Stimulated activated CD8-positive, alpha-beta memory T cell treated with anti-CD3 and anti-CD28 coated beads, Interleukin-4, amount 100 ng/mL, for 48 hours (primary cell): ENCODE measurements at places on chromosomes 6 and 20.

DNA sequence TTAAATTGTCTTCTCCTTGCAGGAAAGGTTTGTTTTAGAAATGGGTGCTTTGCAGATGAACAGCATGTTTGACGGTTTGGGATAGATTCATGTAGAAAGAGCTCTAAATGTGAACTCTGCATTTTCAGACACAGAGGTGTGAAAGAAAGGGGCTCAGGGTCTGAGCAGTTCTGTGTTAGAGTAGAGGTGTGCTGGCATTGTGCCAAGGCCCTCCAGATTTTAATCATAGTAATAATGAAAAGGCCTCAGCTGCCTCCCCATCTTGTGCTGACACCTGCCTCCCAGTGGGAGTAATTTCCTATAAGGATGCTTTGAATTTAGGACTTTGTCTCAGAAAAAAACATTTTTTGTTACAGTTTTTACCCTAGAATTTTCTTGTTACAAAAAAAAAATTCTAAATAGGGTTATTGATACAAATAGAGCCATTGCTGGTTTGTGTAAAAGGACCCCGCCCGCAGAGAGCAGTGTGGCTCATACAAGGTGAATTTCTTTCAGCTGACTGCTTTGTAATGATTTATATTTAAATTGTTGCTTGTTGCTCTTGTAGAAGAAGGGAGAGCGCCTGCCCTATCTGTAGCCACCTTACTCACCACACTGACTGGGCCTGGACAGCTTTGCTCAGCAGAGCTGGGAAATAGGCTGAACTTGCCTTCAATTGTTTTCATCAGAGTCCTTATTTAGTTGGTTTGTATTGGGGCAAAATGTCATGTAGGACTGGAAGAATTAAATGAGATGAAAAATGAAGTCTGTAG is 294.5 kb downstream of the ZFAND3 start:
- no peak for DNase-seq

DNA sequence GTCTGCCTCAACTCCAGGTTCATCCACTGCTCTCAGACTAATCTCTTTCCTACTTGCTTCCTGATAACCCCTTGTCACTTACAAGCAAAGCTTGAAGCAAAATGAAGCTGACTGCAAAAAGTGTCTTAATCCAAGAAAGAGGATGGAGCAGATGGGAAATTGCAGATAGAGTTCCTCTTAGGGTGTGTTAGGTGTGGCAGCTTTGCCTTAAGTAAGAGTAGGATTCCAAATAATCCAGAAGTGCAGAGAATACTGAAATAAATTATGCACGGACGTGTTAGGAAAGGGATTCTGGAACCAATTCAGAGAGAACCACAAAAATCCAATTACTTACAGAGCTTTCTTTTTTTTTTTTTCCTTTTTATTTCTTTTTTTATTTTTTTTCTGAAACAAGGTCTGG is 6.1 kb upstream of the RPL7L1 start:
- no peak for DNase-seq

GRCh38 chr6:158783167-158783450 is 36.1 kb downstream of the EZR start:
- no peak for DNase-seq

GRCh38 chr6:33276864-33277662 is at the start of gene B3GALT4:
TSS of gene B3GALT4 (plus strand) at chr6:33277123. CDS start at chr6:33277420, 297 bp downstream.
- peak; percentile 87 for DNase-seq

DNA sequence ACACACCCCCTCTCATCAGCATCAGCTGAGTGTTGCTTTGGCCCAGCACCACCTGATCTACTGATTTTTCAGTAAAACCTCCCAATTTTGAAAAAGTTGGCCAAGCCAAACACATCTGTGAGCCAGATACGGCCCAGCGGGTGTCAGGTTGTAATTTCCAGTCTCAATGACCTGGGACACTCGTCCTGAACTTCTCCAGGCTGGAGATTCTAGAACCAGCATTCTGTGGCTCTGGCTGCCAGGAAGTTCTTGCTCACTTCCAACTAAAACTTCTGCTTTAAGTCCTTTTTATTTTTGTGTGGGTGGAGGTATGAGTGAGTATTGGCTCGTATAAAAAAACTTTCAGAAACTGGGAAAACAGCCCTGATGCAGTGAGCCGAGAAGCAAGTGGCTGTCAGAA is 5.1 kb downstream of the KIAA1755 start:
- DNase-seq: no peak

GRCh38 chr6:42009844-42010184 is 40.5 kb upstream of the TAF8 start:
- no peak for DNase-seq

- no peak for DNase-seq
Measured at GRCh38 chr6:48826901-48827701, 636.0 kb downstream of the MMUT start.

DNA sequence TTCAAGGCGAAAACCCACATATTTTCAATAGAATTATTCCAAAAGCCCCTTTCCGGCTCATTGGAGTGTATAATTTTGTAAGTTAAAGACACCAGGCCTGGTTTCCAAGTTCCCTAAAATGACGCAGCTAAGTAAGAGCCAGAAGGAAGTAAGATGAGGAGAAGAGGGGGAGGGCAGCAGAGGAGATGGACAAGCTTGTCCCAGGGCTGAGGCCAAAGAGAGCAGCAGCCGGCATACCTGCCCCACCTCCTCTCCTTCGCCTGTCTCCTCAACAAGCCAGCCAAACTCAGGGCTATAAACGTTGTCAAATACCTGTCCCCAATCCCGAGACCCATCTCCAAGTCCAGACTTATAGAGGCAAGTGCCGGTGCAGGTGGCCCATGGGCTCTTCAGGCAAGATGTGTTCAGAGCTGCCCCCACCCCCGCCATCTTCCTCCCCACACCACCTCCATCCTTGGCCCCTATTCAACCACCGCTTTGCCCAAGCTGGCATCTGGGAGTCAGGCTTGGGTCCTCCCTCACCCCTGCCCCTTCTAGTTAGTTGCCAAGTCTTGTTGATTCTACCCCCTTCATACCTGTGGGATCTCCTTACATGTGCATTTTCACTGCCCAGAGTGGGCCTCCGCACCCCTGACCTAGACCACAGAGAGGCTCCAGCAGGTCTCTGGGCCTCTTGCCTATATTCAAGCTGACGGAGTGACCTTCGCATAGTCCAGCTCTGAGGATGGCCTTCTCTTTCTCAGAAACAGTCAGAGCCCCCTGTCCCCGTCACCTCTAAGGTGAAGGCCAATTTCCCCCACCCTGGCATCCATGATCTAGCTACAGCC is 75.7 kb upstream of the SIRPA start:
- no peak for DNase-seq

DNA sequence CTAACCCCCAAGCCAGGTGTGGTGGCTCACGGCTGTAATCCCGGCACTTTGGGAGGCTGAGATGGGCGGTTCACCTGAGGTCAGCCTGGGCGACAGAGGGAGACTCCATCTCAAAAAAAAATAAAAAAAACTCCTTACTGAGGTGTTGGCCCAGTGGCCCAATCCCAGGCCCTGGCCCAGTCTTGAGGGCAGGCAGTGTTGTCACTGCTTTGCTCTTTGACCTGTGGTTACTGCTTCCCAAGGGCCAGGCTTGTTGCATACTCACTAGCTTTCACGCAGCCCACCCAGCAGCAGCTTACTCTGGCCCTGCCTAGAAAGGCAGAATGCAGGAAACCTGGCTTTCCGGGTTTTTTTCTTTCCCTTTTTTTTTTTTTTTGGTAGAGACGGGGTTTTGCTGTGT is 13.2 kb downstream of the CNPY3 start:
- no peak for DNase-seq

- no peak for DNase-seq
Measured at GRCh38 chr20:38267296-38267695, 6.8 kb upstream of the KIAA1755 start.

- DNase-seq: peak; percentile 23
Measured at GRCh38 chr6:29071831-29072723, 15.0 kb downstream of the OR2B3 start.

GRCh38 chr20:33863440-33864323 is 52.5 kb downstream of the CHMP4B start:
- no peak for DNase-seq

- no peak for DNase-seq
Measured at GRCh38 chr6:17225767-17226630, 55.2 kb upstream of the RBM24 start.

DNA sequence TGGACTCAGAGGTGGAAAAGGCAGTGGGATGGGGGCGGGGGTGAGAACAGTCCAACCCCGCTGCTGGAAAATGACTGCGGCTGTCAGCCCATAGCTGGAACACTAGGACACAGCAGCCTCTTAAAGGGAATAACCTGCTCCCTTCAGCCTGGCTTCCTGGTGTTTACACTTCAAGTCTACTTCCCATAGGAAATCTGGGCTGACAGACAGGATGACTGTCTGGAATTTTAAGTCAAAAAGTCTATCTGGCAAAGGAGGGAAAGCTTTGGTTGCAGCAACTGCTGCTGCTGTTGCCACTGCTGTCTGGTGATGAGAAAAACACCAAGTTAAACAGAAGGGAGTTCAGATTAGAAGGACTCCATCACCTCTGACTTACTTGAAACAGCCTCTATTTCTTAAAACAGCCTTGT is 44.9 kb downstream of the TNFRSF21 start:
- DNase-seq: no peak

DNA sequence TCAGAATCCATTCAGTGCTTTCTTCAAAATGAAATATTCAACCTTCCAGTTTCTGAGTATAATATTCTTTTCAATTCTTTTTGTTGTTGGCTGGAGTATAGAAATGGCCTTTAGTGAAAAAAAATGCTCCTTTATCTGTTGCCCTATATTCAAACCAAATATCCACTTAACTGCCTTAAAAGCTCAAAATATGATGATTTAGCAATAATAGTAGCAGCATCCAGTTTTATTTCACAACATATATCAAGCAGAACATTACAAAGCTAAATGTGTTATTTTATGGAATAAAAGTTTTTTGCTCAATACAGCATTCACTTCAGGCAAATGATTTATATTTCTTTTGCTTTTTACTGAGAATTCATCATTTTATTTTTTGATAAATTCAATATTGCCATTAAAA is 322.4 kb upstream of the EYS start:
- DNase-seq: no peak

GRCh38 chr6:127347178-127347577 is 3.8 kb upstream of the ECHDC1 start:
- DNase-seq: no peak

- DNase-seq: no peak
Measured at GRCh38 chr20:62580733-62581132, 61.6 kb upstream of the SLCO4A1 start.

DNA sequence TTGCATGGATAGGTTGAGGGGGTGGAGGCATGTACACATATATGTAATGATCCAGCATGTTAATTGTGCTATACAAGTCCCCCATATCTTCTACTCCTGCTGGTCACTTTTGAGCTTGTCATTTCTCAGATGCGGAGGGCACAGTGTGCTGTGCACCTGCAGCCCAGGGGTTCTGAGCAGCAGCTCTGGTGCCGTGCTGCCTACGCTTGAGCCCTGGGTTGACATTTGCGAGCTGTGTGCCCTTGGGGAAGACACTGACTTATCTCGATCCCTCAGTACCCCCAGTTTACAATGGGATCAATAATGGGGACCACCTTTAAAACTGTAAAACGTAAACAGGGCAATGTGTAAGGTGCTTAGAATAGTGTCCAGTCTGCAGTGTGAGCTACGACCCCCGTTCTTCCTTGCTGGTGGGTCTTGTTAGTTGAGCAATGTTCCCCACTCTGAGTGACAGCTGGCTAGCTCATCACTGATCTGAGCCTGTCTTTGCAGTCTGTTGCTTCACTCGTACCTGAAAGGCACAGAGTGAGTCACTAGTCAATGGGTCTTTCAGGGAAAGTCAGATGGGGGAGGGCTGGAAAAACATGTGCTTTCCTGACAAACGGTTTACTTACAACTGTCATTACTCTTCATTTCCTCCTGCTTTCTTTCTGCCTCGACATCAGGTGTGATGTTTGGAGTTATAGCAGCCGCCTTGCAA is 91.7 kb downstream of the SLC2A10 start:
- DNase-seq: no peak

GRCh38 chr6:127076466-127076865 is 42.0 kb upstream of the RSPO3 start:
- no peak for DNase-seq

DNA sequence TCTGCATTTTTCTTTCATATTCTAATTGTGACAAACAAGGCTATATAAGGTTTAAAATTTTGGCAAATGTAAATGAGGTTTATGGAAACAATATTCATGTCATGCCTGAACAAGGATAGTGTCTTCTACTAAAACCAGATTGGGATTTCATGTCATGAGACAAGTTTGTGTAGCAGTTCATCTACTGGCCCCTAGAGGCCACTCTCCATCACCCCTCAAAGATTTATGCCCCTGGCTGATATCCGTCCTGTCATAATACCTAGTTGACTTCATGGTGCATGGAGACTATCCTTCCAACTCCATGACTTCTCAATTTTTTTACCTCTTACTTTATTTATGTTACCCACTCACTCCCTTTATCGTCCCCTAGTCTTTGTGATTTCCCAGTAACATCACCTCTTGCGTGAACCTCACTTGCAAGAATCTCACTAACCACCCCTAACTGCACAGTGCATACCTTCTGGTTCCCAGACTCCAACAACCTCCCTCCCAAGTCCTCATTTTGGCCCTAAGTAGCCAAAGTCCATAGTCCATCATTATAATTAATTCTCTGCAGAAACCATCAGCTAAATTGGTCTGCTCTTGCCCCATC is 179.8 kb downstream of the TASP1 start:
- DNase-seq: peak; percentile 26

DNA sequence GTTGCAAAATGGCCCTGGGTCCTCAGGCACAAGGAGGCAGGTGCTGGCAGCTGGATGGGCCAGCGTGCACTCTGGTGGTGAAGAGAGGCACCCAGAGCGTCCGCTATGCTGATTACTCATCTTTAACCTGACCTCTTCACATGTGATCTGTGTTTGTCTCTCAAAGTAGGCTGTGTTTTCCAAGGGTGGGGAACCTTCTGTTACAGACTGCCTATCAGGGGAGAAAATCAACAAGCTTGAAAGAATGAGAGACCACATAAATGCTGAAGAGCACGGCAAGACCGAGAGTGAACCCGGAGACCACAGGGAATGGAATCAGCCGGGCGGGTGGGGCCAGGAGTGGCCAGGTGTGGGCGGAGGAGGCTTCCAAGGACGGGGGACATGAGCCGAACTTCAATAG is 16.2 kb downstream of the BNIP5 start:
- no peak for DNase-seq

DNA sequence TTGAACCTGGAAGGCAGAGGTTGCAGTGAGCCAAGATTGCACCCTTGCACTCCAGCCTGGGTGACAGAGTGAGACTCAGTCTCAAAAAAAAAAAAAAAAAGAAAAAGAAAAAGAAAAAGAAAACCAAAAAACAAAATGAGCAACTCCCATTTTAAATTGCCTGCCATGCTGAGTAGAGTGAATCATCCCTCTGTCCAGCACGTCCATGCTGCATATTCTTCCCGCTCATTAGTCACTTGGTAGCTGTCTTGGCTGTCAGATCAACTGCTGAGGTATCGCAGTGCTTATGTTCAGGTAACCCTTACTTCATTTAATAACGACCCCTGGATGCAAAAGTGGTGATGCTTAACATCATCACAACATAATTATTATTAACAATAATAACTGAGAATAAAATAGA is 72.6 kb upstream of the RNF24 start:
- peak; percentile 7 for DNase-seq

GRCh38 chr20:48333707-48334106 is 494.1 kb downstream of the PREX1 start:
- DNase-seq: no peak

- DNase-seq: peak; percentile 45
Measured at GRCh38 chr6:12012038-12012557, at the start of gene HIVEP1. TSS of gene HIVEP1 (plus strand) at chr6:12012312. CDS start at chr6:12015629, 3,317 bp downstream.
